Activated CD4-positive, alpha-beta T cell treated with anti-CD3 and anti-CD28 coated beads, Interleukin-2, amount 50 U/mL, for 4 hours (primary cell): ENCODE measurements at places on chromosomes 12 and 14.

DNA sequence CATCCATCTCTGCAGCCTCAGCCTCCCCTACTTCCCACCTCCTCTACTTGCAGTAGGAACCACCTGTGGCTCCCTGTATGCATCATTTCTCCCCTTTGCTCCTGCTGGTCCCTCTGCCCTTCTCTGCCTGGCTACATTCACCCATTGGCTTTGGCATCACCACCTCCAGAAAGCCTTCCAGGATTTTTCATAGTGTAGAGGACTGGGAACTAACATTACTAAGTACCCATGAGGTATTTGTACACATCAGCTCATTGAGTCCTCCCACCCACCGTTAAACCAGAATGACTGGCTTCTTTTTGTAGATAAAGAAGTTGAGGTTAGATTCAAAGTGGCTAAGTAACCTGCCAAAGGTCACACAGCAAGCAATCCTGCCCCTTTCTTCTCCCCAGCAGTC lies 17.1 kb downstream of the SYNE3 start:
- DNase-seq: no peak

GRCh38 chr14:42703501-42703900 lies 1096.8 kb downstream of the LRFN5 start:
- DNase-seq: no peak

GRCh38 chr14:100673807-100674154 lies 52.9 kb upstream of the DLK1 start:
- DNase-seq: no peak

DNA sequence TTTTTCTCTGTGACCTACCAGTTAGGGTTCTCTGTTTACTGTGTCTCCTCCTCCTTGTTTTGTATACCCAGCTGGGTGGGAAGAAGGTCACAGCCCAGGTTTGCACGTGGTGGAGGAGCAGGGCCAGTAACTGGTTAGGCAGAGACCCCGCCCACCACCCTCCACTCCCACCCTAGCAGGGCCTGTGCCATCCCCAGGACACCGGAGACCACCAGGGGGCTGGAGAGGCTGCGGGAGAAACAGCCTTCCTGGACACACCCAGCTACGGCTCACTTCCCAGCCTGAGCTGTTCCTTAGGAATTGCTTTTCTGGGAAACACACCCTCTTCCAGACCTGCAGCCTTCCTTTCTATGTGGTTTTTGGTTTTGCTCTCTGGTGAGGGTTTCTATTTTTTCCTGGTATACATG lies 21.1 kb downstream of the BDKRB2 start:
- no peak for DNase-seq

DNA sequence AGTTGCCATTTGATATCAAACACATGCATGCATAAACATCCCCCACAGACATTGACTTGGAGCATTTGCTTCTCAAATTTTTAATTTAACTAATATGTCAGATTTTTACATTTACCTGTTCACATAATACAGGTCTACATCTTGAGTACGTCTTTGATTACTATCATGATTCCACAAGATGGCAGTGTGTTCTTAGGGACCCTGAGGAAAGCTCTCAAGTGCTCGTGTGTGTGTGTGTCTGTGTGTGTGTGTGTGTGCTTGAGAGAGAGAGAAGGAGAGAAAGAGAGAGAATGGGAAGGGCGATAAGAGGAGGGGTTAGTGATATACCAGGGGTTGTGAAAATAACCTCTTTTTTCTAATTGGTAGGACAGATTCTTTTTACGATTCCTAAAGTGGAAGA lies 167.1 kb upstream of the OR4E1 start:
- no peak for DNase-seq
